Hematopoietic multipotent progenitor cell treated with erythropoietin and hydrocortisone succinate and interleukin-3 and kit ligand, for 4 days (in vitro differentiated cells): ENCODE measurements at places on chromosomes 3 and 15.

- DNase-seq, result no peak
Measured at GRCh38 chr3:172726380-172726779, 15.5 kb upstream of the NCEH1 start.

DNA sequence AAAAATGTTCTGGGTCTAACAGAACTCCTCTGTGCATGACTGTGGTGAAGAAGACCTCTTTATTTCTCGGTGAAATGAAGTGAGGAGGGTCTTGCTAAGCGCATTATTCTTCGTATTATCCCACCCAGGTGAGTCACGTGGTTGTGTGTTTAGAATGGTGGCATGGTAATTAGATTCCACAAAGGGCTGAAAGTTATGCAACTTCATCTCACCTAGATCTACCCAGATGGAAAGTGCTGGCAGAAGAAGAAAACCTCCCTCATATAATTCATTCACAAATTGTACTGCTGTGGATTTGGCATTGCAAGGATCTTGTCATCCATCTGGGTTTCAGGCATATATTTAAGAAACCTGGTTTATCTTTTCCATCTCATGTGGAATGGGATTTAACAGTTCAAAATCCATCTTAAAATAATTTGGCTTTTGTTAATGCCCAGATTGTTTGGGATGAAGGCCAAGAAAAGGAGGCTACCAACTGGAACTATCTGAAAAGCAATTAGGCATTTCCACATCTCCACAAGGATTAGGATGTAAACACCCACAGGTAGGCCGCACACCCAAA, 175.3 kb downstream of the PLCL2 start:
- no peak for DNase-seq

DNA sequence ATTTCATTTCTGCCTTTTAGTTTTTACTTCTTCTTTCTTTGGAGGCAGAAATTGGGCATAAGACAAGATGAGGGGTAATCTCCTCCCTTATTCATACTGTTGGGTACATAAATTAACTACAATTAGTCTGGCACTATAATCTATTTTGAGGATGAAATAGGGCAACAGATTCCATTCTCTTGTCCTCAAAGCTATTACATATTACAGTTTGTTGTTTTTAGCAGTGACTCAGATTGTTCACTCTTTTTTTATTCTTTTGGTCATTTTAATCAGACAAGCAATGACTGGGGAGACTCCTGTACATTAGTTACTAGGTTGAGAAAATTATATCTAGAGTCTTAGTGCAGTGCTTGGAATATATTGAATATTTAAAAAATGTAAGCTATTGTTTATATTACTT, 556.0 kb downstream of the OTOL1 start:
- DNase-seq, result no peak

GRCh38 chr3:179455954-179456353, 4.7 kb upstream of the GNB4 start:
- DNase-seq, result peak; percentile 31

DNA sequence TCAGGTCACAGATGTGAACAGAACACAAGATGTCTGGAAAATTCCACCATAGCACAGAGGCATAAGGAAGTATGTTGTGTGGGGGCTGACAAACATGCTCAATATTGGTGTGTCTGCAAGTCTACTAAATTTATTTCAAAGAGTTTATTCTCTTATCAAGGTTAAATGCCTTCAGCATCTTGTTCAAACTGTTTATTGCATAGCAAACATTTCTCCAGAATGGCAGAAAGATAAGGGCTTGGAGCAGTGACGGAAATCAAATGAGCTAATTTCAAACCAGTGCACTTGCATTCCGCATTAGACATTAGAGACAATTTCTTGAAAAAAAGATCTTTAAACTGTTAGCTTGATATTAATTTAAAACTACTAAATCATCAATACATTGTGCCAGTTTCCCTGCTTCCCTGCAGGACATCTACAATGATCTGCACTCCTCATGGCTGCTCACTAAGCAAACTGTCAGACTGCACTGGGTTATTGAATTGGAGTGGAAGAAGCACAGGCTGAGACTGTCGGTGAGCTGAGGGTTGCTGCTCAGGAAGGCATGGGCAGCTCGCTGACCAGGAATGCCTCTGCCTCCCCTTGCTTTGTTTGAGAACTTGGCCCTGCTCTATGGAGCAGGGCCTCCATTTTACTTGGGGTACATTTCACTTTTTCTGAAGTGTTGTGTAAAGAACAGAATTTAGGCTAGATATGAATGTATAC, 89.4 kb downstream of the KCNAB1 start:
- no peak for DNase-seq
